ENCODE measurements at places on chromosomes 4 and X.

DNA sequence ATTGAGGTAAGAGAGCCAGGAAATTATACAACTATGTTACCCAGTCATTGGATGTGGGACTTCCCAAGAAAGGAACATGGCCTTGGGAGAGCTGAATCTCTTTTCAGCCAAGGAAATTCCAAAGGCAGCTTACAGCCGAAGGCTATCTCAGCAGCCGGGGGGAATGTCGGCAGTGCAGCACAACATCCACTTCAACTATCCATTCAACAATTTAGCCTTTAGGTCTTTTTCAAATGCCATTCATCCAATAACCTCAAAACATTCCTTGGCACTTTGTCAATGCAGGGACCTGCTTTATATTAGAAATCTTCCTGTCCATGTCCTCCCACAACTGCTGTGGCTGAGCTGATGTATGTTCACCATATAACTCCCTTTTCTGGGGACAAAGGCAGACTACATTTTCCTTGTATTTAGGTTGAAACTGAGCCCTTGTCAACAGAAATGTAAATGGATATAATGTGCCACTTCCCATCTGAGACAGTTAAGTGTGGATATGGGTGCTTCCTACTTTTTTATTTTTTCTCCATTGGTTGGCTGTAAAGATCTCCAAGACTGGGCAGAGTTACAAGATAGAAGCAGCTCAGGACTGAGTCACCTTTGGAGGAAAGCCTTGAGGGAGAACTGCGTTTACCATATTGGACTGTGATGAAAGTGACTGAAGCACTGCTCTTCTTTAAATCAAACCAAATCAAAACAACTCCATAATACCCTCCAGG, 94.8 kb downstream of the GPRIN3 start:
- no peak for DNase-seq

- DNase-seq, result no peak
These were observed 7.9 kb downstream of the TRPC3 start for GRCh38 chr4:121943941-121944340.

DNA sequence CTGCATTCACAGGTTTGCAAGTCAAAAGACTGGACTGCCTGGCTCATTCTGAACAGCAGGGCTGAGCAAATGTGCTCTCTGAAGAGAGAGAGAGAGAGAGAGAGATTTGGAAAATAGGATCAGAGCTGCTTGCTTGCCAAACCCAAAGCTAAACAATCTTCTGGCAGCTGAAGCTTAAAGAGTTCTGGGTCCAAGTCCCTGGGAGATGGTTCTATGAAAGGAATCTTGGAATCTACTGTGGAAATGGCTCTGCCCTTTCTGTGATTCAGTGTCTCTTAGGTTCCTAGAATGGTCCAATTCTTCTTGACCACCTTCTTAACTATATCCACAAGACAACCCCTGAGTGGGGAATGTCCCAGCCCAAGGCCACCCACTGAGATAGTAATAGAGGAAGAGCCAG, 66.1 kb upstream of the EFNB1 start:
- DNase-seq, result no peak

DNA sequence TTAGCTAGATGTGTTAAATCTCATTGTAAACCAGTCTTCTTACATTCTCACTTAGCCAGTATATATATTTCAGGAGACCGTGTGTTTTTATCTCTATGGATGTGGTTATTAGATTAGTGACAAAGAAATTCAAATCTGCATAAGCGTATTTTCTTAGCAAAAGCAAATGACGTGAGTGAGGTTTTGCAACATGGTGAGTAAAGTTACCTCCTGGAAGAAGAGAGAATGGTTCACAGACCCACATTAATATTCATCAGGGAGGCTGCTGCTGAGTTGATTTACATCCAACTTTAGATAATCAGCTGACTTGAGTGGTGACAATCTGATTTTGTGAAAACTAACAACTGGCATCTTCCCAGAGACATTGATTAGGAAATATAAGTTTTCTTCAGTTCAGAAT, 589.9 kb upstream of the GALNT7 start:
- DNase-seq, result no peak

GRCh38 chr4:6529021-6529420, 46.0 kb upstream of the MAN2B2 start:
- no peak for DNase-seq

DNA sequence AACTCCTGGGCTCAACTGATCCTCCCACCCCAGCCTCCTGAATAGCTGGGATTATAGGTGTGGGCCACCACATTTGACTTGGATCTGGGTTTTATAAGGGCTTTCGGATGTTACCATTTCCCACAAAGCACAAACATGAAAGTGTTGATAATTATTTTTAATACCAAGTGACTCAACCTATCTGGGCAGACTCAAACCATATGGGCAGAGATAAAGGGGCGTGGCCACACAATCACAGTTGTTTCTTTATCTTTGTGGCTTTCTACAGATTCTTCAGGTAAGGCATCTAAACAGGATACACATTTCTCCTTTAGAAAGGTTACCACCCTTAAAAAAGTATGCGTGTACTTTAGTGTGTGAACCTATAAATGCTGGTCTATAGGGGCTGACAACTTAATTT, 122.5 kb downstream of the ZNF827 start:
- no peak for DNase-seq

- peak; percentile 90 for DNase-seq
These were observed 46.3 kb downstream of the STARD8 start for GRCh38 chrX:68693481-68694434.

- DNase-seq, result no peak
These were observed 54.4 kb upstream of the GAB1 start for GRCh38 chr4:143282211-143282707.

DNA sequence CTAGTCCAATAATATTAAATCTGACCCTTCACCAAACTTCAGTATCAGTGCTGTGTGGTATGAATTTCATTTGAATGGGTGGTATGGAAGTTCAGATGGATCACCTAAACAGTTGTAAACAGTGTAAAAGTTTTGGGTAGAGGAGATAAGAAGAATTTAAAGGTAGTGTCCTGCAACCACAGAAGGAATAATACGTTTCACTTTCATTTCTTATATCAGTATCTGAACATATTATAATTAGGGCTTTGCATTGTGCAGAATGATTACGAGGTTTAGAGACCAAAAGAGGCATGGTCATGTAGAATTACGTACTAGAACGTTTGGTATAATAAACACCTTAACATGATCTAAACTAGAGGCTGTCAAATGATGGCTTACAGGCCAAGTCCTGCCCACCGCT, 116.1 kb downstream of the PDLIM5 start:
- no peak for DNase-seq

DNA sequence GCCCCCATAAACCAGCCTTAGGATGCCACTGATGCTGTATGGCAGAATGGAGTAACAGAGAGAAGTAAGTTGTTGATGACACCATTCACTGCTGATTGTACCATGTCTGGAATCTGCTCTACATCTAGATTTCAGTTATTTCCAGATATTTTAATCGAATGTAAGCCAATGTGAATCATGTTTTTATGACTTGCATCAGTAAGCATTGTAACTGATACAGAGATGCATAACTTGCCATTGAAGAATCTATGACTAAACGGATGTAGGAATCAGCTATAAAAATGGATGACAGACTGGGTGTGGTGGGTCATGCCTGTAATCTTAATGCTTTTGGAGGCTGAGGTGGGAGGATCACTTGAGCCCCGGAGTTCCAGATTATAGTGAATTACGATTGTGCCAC, 161.0 kb upstream of the GATB start:
- no peak for DNase-seq

- DNase-seq, result no peak
These were observed 56.8 kb downstream of the PCDH7 start for GRCh38 chr4:30776921-30777415.

- DNase-seq, result no peak
These were observed 39.5 kb downstream of the TMEM154 start for GRCh38 chr4:152640058-152640921.

- no peak for DNase-seq
These were observed 35.3 kb upstream of the JADE3 start for GRCh38 chrX:46876901-46877300.

DNA sequence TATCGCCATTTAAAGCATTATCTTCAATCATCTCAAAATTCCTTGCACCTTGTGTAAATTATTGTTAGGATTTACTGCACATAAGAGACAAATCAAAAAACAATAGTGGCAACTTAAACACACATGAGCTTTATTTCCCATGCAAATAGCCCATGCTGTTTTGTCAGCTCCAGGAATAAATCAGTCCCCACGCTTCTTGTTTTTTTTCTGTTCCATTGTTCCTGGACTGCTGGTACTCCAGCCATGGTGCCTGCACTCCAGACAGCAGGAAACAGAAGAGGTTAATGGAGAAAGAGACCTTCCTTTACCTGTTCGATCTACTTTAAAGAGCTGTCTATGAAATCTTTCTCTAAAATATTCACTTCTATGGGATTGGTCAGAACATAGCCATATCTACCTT, 1515.7 kb upstream of the TENM3 start:
- no peak for DNase-seq

- DNase-seq, result no peak
These were observed 219.8 kb upstream of the CTSO start for GRCh38 chr4:156173486-156173885.

- no peak for DNase-seq
These were observed 6.3 kb downstream of the DCHS2 start for GRCh38 chr4:154485127-154485773.

GRCh38 chr4:122689972-122690371, 42.5 kb upstream of the BBS12 start:
- DNase-seq, result no peak

- no peak for DNase-seq
These were observed 28.4 kb upstream of the WDR1 start for GRCh38 chr4:10144966-10145365.

DNA sequence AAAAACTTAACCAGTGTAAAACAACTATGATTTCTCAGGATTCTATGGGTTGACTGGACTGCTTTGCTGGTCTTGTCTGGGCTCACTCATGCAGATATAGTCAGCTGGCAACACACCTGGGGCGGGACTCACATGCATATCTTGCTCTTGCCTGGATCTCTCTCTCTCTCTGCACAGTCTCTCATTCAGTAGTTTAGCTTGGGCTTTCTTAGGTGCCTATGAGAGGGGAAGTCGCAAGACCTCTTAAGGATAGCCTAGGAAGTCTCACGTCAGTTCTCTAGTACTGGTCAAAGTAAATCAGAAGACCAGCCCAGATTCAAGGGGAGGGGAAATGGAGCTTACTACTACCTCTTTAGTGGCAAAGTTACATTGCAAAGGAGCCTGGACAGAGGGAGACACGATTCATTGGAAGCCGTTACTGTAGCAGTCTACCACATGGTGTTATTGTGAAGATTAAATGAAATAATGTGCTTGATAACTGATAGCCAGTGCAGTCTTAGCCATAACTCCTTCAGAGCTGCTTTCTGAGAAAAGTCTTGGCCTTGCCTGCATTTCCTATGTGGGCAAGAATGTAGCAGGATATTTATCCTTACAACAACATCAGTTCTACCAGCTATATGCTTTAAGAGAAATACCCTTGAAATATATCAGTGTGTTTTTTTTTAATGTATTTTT, 2.1 kb downstream of the COPS4 start:
- DNase-seq, result no peak

GRCh38 chr4:94341481-94342370, 910 bp downstream of the HPGDS start:
- DNase-seq, result no peak

DNA sequence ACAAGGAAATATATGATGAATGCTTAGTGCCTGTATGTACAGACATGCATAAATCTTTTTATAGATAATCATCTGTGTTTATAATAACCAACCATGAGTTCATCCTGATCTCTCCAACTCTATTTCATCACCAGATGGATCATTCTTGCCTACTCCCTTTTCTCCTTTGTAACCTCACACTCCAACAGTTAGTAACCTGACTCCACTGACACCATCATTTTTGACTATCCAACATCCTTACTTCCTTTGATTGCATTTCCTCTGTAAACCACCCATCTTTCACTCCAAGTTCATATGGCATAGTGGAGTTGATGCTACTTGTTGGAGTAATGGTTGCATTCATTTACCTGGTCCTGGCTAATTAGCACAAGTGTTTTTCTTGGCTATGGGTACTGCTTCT, 170.6 kb downstream of the ZNF330 start:
- no peak for DNase-seq

GRCh38 chr4:48315728-48316630, 25.4 kb upstream of the SLAIN2 start:
- DNase-seq, result no peak

DNA sequence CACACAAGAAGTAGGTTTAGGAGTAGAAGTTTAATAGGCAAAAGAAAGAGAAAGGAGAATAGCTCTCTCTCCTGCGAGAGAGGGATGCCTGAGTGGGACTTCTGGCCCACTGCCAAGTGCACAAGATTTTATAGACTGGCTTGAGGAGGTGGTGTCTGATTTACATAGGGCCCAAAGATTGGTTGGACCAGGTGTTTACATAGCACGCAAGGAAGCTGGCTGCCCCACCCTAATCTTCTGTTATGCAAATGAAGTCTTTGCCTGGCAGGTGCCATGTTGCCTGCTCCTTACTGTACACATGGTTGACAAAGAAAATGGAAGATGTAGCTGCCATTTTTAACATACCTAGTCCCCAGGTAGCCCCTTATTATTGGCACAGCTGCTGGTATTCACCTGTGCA, 170.8 kb upstream of the GATB start:
- no peak for DNase-seq

GRCh38 chrX:24339911-24340310, 20.5 kb upstream of the SUPT20HL1 start:
- no peak for DNase-seq

DNA sequence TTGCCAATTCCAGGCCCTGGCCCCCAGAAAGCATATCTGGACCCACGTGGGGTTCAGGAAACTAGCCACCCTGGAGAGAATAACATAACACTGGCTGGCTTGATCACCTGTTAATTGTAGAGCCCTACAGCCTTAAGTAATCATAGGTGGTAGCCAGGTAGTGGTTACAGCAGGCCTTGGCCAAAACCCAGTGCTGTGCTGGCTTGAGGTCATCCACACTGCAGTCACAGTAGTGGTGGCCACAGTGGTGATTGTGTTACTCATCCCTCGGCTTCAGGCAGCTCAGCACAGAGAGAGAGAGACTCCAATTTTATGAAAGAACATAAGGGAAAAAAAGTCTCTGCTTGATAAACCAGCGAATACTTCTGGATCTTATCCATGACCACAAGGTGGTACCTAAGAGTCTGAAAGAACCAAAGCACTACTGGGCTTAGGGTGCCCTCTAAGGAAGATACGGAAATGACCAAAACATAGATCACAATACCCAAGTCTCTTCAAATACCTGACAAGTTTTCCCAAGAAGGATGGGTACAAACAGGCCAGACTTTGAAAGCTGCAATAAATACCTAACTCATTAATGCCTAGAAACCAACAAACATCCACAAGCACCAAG, 46.6 kb upstream of the CDX4 start:
- no peak for DNase-seq

- DNase-seq, result no peak
These were observed 121.8 kb downstream of the ARHGAP10 start for GRCh38 chr4:147853706-147854105.

DNA sequence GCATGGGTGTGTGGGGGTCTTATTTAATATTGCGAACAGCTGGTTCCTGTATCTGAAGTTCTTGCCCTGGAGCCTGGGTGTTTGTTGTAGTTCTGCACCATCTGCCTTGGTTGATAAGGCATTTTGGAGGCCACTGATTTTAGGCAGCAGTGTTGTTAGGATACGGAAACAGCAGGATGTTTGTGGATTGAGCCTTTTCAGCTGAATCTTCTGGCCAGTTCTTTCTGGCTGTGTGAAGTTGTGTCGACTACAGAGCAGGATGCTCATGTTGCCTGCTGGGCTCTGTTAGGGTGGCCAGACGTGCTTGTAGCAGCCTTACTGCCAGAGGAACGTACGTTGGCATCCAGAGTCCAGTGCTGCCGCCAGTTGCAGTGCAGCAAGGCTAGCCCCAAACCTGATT, 134.2 kb downstream of the PTTG2 start:
- peak; percentile 74 for DNase-seq
